Lung microvascular endothelial cell (primary cell): ENCODE measurements at places on chromosomes 4 and X. TPM values are rescaled to one million over a fixed set of nuclear protein-coding genes. Genes with fewer than 3 reads are reported as not detected.
A peak's percentile ranks its signal among the peaks of the same experiment; 100 is the strongest.

Gene XAGE1A
- total RNA-seq = not detected in 2 replicates

- DNase-seq = no peak
These were observed 409.0 kb downstream of the TECRL start for GRCh38 chr4:64000241-64000640.

- DNase-seq = no peak
These were observed 5.2 kb upstream of the SMIM10L2A start for GRCh38 chrX:135416546-135416945.

DNA sequence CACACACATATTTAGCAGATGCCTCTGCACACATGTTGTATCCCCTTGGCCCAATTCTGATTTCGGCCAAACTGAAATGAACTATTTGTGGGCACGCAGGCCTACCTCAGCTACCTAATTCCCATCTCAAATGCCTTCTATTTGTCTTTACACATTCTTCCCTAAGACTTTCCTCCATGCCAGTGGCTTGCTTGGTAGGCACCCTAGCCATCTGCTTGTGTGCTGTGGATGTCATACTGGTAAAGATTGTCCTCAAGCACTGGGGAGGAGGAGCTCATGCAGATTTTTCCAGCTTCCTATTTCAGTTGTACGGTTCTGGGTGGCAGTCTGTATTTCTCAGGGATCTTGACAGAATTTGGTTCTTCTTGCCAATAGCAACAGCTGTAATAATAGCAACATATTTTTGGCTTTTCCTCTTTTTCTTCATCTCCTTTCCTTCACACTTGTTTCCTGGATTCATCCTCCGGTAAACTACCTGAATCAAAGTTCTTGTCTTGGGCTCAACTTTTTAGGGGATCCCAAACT, 514.3 kb downstream of the ADGRL3 start:
- DNase-seq = no peak

Gene GPM6B
- 0.22 TPM in 1 of 2 replicates, not detected in the other for total RNA-seq

DNA sequence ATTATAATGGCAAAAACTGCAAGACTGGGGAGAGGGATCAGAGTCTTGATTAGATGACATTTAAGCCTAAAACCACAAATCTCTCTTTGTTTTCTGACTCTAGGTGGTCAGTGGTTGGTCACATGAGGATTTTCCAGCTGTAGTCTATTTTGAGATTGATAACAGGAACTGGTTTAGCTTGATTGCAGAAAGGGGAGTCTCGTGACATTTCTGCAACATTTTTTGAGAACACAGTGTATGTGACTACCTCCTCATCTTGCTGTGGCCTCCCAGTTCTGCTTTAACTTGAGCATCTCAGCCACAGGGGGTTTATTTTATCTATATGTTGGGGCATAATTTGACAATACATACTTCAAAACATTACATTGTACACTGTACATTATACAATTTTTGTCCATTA, 726.4 kb upstream of the MAGEB2 start:
- peak; percentile 32 for DNase-seq

- DNase-seq = peak; percentile 80
These were observed at the start of gene JADE3 for GRCh38 chrX:46912098-46912602. JADE3 (plus strand) TSS chrX:46912421; CDS start chrX:46984895, 72,474 bp downstream.

DNA sequence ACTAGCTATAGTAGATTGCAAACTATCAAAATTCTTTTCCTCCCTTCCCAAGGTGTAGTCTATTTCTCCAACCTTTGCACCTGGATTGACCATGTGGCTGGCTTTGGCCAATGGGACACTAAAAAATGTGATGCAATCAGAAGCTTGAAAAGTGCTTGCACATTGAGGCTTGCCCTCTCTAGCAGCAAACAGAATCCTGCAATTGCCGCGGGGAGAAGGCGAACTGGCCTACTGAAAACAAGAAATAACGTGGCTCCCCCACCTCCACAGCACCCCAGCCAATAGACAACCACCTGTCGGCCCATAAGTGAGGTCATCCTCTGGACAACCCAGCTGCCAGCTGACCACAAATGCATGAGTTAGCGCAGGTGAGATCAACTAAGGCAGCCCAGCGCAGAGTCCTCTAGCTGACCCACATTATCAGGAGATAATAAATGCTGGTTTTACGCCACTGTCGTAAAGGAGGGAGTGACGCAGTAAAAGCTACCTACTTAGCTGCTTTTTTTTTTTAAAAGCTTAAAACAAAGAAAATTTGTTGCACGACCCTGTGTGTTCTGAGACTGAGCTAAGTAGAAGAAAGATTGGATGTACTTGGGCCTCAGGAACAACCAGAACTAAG, 95.2 kb downstream of the GK start:
- no peak for DNase-seq

Gene CASP3
- 22.6 and 26.8 TPM in 2 replicates for total RNA-seq

DNA sequence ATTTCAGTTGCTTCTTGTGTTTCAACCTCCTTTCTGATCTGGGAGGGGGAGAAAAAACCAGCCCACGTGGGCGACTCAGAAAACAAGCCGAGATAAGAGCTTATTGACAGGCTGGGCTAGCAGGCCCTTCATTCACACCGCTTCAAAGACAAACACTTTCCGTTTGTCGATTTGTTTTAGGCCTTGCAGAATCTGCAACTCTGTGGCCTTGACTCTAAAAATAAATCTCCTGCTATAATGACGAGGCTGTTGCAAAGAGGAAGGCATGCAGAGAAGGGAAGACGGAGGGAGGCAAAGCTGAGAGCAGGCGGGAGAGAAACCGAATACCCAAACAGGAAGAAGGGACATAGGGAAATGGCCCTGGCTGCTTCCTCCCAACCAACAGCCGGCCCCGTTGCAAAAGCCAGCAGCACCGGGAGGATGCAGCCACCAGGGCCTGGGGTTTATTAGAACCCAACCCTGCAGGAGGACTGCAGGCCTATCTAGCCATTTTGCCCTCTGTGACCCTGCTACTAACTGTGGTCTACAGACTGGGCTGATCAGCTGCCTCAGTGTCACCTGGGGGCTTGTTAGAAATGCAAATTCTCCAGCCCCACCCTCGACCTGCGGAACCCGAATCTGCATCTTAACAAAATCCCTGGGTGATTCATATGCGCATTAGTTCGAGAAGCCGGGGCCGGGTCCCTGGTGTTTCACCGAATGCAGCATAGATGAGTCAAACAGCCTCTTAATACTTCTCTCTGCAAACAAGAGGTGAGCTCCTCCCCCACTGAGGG, 325.5 kb downstream of the BCOR start:
- peak; percentile 31 for DNase-seq

Gene GLRA2
- total RNA-seq = not detected in 2 replicates

- no peak for DNase-seq
These were observed 3.5 kb downstream of the SH3KBP1 start for GRCh38 chrX:19883878-19884277.

GRCh38 chrX:86002076-86002896, 45.1 kb downstream of the CHM start:
- peak; percentile 57 for DNase-seq

Gene CFI
- total RNA-seq = 26.4 and 38.7 TPM in 2 replicates

Gene FANCB
- total RNA-seq = 1.8 and 2.4 TPM in 2 replicates

Gene MAGT1
- 238 and 253 TPM in 2 replicates for total RNA-seq

Gene GPR82
- not detected in 2 replicates for total RNA-seq

- no peak for DNase-seq
These were observed 130.6 kb upstream of the GLRA2 start for GRCh38 chrX:14398725-14399124.

- DNase-seq = peak; percentile 35
These were observed 138.6 kb downstream of the AFF1 start for GRCh38 chr4:87073199-87074120.

Gene TMEM154
- 0.20 and 2.0 TPM in 2 replicates for total RNA-seq

DNA sequence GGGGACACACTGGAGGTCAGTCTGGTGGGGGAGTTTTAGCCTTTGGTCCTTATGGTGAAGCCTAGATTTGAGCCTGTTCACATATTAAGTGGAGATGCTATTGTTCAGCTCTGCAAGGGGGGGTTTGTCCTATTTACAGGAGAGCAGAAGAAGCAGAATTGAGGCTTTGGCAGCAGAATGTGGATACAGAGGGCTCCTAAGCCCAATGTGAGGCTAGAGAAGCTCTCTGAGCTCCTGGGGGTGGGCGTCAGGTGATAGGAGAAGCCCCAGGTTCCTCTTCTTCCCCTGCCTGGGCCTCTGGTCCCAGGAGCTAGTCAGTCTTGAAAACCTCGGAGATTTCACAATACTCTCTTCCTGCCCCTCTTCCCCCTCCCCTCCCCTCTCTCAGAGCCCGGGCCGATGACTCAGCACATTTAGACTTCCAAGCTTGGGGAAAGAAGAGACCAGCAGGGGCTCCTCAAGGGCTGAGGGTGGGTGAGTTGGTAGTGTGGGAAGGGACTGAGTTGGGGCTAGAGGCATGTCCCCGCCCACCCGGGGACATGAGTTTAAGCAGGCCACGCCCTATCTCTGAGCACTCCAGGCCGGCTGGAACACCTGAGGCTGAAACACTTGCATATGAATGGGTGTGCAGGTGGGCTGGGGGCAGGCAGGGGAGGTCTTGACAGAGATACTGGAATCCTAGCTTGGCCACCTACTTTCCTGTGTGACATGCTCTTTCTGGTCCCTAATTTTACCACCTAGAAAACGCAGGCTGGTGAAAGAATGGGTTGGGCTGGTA, 3.4 kb downstream of the TFE3 start:
- peak; percentile 86 for DNase-seq
